Renal cortex interstitium (tissue), 15 donors: ENCODE measurements at places on chromosomes 4 and X. TPM values are rescaled to one million over a fixed set of nuclear protein-coding genes. Genes with fewer than 3 reads are reported as not detected.

DNA sequence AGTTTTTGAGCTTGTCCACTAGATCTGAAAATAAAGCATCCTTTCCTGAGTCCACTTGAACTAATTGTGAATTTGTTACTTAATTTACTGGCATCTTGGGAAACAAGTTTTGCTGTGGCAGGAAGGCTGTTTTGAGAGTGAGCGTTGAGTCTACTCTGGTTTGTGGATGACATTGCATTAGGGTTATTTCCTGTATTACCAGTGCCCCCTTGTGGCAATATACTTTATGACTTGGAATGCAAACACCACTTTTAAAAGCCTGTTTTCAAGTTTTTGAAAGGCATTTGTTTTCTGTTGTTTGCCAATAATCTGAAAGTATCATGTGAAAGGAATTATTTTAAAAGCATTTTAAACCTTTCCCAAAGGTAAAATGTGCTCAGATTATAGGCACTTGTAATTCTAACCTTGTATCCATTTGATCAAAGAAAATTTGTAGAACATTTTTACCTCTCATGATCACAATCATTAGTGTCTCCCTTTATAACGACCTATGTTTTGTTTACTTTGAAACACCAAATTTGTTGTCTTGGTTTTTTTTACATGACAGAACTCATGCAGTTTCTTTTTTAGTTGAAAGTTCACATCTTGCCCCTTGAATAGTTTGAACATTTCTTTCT, 18.0 kb upstream of the CYP2U1 start:
- DNase-seq = peak; percentile 44

DNA sequence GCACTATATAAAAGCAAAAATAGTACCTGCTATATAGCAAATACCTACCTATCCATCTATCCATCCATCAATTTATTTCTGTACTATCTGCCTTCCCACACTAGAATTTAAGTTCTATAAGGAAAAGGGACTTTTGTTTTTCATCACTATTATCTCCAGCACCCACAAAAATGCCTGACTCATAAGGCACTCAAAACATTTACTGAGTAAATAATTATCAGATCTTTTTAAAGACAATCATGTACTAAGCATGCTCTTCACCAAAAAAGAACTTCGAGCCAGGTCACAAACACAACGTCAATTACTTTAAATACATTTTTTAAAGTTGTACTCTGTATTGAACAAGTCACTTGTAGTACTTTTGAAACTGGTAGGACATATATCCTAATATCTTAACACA, 119.9 kb downstream of the FBXW7 start:
- no peak for DNase-seq

DNA sequence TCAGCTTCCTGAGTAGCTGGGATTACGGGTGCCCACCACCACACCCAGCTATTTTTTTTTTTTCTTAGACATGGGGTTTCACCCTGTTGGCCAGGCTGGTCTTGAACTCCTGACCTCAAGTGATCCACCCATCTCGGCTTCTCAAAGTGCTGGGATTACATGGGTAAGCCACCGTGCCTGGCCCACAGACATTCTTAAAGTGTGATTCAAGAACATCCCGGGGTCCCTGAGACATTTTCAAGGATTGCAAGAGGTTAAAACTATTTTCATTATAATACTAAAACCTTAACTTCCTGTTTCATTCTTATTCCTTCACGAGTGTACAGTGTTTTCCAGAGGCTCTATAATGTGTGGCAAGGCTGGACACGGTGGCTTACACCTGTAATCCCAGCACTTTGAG, 318.7 kb downstream of the CAMK2D start:
- no peak for DNase-seq

GRCh38 chr4:97589481-97590196, 553.6 kb downstream of the STPG2 start:
- no peak for DNase-seq

DNA sequence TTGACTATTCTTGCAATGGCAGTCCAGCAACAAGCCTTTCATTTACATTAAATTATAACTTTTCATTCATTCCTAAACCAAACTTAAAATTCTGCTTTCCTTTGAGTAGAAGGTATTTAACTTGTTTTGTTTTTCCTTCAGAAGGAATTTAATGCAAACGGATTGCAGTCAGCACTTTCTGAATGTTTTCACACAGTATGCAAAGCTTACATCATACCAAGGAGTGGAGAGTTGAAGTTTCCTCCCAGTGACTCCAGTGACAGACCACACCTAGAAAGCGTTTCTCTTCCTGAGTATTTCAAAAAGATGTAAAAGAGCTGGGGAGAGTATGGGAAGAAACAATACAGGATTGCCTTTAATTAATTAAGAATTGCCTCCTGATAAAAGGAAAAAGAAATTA, 8.1 kb downstream of the EPGN start:
- DNase-seq = no peak

GRCh38 chr4:30718021-30718542, 2.1 kb upstream of the PCDH7 start:
- DNase-seq = peak; percentile 41

The STPG2 gene
- 0.65 TPM for polyA plus RNA-seq

DNA sequence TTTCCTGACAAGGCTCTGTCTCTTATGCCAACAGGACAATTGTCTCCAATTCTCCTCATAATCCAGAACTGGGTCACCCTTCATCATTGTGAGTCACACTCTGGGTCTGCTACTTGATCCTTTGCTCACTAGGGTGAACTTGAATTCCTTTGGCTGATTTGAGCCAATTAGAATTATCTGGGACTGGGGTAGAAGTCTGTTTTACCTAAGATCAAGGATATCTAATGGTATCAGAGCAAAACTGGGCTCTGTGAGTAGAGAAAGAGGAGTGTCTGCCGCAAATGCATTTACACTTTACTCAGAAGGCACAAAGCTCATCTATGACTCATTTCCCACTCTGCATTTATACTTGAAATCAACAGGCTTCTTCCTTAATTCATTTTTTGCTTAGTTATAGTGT, 72.6 kb downstream of the PITX2 start:
- DNase-seq = no peak

The GABRE gene
- polyA plus RNA-seq = 4.6 TPM

- no peak for DNase-seq
Observed at GRCh38 chrX:71301195-71301924, at the start of gene ITGB1BP2. Gene ITGB1BP2, plus strand, starts transcription at chrX:71301750. Its CDS starts 57 bp downstream, at chrX:71301807.

The MECP2 gene
- polyA plus RNA-seq = 27.1 TPM

DNA sequence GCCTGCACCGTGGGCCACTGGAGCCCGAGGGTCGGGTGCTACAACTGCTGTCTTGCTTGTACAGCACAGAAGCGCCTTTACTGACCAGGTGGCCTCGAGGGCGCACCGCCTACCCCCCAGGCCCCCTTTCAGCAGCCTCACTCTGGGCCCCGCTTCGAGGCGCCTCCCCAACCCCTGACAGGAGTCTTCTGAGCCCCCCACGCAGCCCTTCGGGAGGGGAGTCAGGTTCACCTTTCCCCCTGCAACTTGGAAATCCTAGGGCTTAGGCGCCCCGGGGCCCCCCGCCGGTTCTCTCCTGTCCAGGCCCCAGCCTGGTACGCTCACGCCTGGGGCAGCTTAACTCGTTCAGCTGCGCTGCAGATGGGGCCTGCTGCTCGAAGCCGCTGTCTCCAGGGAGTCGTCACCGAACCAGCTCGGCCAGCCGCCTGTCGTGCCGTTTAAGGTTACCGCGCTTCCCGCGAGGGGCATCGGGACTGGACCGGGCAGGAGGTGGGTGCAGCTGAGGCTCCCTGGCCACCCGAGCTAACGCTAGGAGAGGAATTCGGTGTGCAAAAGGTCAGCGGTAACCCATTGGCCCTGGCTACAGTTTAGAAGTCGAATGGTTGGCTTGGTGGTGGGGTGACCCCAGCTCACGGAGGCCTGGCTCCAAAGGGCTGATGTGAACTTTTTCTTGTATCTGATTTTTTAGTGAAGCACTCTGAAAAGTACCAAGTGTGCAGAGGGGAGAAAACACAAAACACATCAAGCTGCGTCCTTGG, 58.9 kb upstream of the BCOR start:
- no peak for DNase-seq

DNA sequence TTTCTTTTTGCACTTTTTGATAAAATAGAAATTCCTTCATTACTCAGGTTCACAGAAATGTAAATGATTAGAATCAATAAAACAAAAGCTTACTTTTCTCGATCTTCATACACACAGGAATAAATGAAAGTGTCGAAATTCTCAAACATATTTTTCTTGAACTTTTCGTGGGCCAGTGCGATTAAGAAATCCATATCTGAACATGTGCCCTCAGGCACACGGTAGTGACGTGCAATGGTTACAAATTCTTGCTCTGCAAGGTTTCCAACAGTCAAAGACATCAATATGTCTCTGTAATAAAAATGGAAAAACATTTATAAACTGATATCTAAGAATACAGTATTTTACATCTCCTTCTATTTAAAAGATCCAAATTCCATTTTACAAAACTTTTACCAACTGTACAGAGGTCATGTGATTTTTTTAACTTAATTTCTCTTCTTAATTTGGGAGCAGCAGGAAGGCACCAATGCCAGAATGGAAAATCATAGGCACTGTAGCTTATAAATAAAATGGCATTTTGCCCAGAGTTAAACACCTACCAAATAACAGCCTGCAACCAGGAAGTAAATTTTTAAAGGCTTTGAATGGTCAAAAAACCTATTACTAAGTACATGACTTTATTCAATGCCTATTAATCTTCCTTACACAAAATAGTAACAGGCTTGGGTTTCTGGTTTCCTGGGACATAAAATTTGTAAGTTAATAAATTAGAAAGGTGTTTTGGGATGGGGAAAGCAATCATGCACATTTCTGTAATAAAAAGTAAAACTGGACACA, 165.0 kb downstream of the EFHC2 start:
- no peak for DNase-seq

GRCh38 chrX:145825896-145826295, 8.3 kb downstream of the SLITRK2 start:
- no peak for DNase-seq

The CABS1 gene
- polyA plus RNA-seq = 0.12 TPM

GRCh38 chr4:71533121-71533520, 194.3 kb downstream of the SLC4A4 start:
- no peak for DNase-seq

The CT47B1 gene
- not detected for polyA plus RNA-seq

The UGT2B17 gene
- not detected for polyA plus RNA-seq

GRCh38 chr4:173370130-173370476, 651 bp upstream of the SAP30 start:
- DNase-seq = no peak

DNA sequence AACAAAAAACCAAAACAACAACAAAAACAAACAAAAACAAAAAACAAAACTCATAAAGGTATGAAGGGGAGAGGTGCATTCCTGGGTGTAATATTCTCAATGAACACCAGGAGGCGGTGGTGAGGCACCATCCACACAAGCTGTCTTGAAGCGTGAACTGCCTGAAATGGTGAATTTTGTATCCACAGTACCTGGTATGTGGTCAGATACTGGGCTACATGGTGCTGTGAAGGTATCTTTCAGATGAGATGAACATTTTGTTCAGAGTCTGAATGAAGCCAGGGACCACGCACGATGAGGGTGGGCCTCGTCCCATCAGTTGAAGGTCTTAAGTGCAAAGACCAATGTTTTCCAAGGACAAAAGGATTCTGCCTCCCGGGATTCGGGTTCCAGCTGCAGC, 58.5 kb downstream of the ASMT start:
- DNase-seq = no peak

The HELT gene
- not detected for polyA plus RNA-seq
